ENCODE measurements at places on chromosomes 3 and 15. TPM values are rescaled to one million over a fixed set of nuclear protein-coding genes. Genes with fewer than 3 reads are reported as not detected.

Gene FBXL22
- 1.5 TPM for polyA plus RNA-seq

Gene GOLGA6L9
- polyA plus RNA-seq: 1.3 TPM

- DNase-seq: peak; percentile 93
Observed at GRCh38 chr3:95460274-95460673, 1354.1 kb upstream of the EPHA6 start.

Gene NOX5
- not detected for polyA plus RNA-seq

Gene RLBP1
- 1.1 TPM for polyA plus RNA-seq

Gene LTK
- 2.4 TPM for polyA plus RNA-seq

Gene NANOGP8
- not detected for polyA plus RNA-seq

Gene CCDC13
- 4.3 TPM for polyA plus RNA-seq

GRCh38 chr3:56484122-56484521 is 15.9 kb upstream of the ERC2 start:
- peak; percentile 85 for DNase-seq

Gene PIGZ
- polyA plus RNA-seq: 6.5 TPM

- DNase-seq: no peak
Observed at GRCh38 chr3:165464736-165465135, 268.6 kb upstream of the SLITRK3 start.

- no peak for DNase-seq
Observed at GRCh38 chr3:150239766-150240165, 168.3 kb upstream of the TSC22D2 start.

Gene CTXND1
- 1.5 TPM for polyA plus RNA-seq

Gene EFHB
- 2.4 TPM for polyA plus RNA-seq

DNA sequence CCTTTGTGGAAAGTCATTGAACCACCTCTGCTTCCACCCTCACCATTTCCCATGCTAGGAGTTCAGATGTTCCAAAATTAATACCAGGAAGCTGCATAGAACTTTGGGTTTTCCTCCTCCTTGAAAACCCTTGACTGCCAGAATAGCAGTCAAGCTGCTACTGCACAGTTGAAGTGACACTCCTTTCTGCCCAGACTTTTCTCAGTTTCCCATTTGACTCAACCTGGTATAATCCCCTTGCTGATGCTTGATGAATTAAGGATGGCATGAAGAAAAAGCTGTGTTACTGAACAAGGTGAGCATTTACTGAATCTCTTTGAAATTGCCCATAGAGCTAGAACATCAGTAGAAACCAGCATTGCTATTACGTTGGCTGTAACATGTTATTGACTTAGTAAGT is 286.0 kb downstream of the EDEM1 start:
- no peak for DNase-seq

- DNase-seq: no peak
Observed at GRCh38 chr3:67386451-67386850, 268.0 kb downstream of the SUCLG2 start.

Gene CFAP92
- polyA plus RNA-seq: 0.27 TPM

DNA sequence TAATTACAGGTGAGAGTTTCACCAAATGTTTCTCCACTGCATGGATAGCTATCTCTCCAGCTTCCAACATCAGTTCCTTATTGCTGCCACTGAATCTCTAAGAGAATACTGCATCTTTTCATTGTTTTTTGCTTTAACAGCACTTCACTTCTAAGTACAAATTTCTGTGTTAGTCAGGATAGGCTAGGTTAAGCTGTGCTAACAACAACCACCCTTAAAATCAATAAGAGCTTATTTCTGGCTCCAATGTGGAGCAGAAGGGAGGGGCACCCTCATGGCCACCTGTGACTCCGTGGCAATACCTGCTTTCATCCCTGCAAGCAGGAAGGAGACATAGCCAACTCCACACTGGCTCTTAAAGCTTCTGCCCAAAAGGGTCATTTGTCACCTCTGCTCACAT is 36.4 kb upstream of the CORO2B start:
- no peak for DNase-seq

DNA sequence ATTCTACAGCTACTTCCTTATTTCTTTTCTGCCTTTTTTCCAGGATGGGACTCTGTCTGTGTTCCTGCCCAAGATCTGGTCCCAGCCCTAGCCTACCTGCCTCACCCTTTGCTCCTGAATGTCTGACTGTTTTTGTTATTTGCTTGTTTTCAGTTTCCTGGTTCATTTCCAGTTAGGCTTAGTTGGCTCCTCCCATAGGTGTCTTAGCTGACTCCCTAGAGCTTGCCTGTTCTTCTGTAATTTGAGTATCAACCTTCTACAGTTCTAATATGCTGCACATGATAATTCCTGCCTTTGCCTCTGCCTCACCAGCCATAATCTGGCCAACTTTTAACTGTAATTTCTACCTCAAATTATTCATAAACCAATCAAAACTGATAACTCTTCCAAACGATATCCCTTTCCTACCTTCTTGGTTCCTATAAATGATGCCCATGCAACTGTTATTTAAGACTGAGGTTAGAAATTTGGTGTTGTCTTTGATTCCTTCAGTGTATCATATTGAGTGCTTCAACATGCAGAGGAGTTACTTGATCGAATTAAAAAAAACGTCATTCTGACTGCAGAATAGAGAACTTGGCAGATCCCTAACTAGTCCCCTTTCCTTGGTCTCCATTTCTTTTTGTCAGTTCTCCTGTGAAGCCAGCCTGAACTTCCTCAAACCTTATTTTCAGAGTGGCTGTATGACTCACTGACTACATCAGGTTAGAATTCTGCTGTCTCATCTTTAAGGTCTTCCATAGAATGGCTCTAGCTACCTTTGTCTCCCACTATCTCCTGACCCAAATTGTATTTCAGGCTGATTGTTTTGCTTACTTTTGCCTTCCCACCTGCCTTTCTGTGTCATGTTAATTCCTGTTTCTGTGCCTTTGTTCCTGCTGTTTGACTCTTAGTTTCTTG is 8.4 kb downstream of the GOLM2 start:
- no peak for DNase-seq

GRCh38 chr3:1037631-1038030 is 55.2 kb upstream of the CNTN6 start:
- DNase-seq: no peak

- no peak for DNase-seq
Observed at GRCh38 chr15:61983081-61983480, 77.2 kb downstream of the VPS13C start.
